ENCODE measurements at places on chromosomes 4 and X.

- no peak for DNase-seq
Observed at GRCh38 chr4:47788126-47788525, 49.7 kb downstream of the CORIN start.

GRCh38 chrX:46831765-46832327 lies 5.0 kb upstream of the RP2 start:
- no peak for DNase-seq

GRCh38 chrX:47992095-47992380 lies 11.8 kb downstream of the ZNF182 start:
- DNase-seq, result no peak

DNA sequence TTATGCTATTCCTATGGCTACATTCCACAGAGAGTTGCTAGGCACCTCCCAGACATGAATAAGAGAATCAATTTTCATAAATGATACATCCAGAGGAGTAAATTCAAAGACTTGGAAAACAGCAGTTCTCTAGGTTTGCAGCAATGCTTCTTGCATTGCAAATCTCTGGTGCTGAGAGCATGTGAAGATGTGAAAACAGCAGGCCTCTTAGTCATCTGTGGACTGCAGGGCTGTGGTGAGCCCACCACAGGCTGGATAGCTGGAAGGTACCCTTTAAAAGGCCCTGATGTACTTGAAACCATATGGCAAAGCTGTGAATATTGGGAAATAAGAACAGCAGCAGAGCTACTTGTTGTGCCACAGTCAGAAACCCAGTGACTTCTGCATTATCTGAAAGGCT lies 2135.9 kb downstream of the ARAP2 start:
- no peak for DNase-seq

- no peak for DNase-seq
Observed at GRCh38 chr4:174041555-174042105, 241.8 kb downstream of the FBXO8 start.

Data from stimulated activated CD4-positive, alpha-beta T cell treated with anti-CD3 and anti-CD28 coated beads, Interleukin-1b, Interleukin-23, amount 100 ng/mL, for 1 hour (primary cell).